ENCODE measurements at places on chromosomes 5 and 9.
A peak's percentile ranks its signal among the peaks of the same experiment; 100 is the strongest.

GRCh38 chr5:93582677-93583438 is at the start of gene NR2F1:
Gene NR2F1, plus strand, starts transcription at chr5:93583222. Its CDS starts 1,802 bp downstream, at chr5:93585024.
- peak; percentile 90 for DNase-seq

GRCh38 chr5:50463726-50464125 is 22.6 kb upstream of the EMB start:
- no peak for DNase-seq

GRCh38 chr5:119470851-119471451 is 18.7 kb downstream of the HSD17B4 start:
- DNase-seq, result peak; percentile 42

GRCh38 chr5:129746876-129747275 is 1.0 kb upstream of the MINAR2 start:
- peak; percentile 57 for DNase-seq

DNA sequence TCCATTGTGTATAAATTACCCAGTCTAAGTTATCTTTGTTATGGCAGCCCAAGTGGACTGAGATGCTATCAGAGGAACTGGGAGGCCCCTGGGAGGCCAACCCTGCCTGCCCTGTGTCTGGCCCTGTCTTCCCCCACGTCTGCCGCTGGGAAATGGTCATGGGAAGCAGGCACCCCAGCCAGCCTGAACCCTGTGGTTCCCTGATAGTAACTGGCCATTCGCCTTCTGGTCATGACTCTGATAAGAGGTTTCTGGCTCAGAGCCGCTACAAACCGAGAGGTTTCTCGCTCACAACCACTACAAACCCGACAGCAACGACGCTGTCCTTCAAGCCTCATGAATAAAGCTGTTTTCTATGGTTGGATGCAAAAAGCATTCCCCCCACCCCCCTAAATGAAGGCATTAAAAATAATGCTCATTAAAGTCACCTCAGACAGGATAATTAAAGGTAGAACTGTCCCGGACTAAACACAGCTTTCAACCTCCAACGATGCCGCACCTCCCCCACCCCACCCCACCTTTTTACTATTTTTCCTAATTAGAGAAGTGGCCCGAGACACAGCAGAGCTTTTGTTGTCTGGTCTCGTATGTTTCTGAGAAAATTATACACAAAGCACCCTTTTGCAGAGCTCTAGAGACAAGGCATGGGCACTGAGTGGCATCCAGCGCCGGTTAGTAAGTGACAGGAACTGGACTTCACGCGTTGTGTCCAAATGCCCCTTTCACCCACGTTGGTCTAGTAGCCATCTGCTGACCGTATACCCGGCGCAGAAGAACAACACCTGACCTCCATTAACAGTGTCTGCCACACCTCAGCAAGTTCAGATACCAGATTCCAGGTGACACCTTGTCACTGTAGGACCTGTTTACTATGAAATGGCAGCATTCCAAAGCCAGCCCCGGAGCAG is 140.8 kb downstream of the COL23A1 start:
- DNase-seq, result no peak

- DNase-seq, result peak; percentile 23
Measured at GRCh38 chr9:131334629-131335367, 45.3 kb downstream of the PLPP7 start.

DNA sequence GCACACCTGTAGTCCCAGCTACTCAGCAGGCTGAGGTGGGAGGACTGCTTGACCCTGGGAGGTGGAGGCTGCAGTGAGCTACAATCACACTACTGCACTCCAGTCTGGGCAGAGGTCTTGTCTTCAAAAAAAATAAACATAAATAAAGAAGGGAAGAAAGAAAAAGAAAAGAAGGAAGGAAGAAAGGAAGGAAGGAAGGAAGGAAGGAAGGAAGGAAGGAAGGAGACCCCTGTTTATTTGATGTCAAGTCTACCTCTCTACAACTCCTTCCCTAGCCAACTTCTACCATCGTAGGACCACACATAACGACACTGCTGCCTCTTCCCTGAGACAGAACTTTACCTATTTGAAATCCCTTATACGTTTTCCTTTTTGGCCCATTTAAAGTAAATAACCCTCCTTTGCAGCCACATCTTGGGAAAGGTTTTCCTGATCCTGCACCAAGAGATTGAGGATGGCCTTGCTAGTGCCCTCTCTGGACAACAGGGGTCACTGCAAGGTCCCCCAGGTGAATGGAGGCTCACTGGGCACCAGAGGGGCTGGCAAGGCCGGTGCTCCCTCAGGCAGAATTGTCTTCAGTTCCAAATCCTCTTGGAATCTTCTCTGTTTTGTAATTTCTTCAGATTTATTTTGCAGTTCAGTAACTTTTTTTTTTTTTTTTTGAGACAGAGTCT is 10.5 kb downstream of the RPS14 start:
- DNase-seq, result no peak

- DNase-seq, result no peak
Measured at GRCh38 chr5:148953711-148954110, 109.2 kb downstream of the SH3TC2 start.

DNA sequence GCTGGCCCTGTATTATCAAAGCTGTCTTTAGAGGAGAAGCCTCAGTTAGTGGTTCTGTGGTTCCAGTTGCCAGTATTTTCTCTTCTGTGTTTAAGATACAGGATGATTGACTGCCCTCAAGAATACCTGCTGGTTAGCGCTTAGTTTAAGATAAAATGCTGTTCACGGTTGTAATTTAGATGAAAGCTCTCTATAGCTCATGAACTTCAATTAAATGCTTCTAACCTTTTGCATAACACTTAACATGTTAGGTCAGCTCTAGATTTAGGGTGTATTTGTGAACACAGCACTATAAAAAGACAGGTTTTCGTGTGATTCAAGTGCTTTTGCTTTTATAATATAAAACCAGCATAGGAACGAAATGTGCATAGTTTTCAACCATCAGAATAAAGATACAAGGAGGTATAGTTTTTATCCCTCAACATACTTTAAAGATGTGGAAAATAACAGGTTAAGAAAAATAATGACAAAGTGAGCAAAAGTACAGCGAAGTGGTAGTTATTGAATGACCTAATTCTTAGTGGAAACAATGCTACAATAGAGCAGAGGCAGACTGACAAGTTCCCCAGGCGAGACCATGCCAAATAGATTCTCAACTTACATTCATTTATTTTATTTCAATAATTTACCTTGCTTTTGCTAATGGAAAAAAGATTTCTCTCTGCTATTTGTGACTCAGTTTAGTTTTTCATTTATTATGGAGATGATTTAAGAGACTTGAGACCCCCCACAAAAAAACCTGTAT is 602.6 kb upstream of the DMAC1 start:
- DNase-seq, result no peak

- peak; percentile 72 for DNase-seq
Measured at GRCh38 chr5:153552886-153553285, 62.4 kb downstream of the GRIA1 start.

GRCh38 chr9:120865176-120865575 is 11.8 kb downstream of the PHF19 start:
- no peak for DNase-seq

DNA sequence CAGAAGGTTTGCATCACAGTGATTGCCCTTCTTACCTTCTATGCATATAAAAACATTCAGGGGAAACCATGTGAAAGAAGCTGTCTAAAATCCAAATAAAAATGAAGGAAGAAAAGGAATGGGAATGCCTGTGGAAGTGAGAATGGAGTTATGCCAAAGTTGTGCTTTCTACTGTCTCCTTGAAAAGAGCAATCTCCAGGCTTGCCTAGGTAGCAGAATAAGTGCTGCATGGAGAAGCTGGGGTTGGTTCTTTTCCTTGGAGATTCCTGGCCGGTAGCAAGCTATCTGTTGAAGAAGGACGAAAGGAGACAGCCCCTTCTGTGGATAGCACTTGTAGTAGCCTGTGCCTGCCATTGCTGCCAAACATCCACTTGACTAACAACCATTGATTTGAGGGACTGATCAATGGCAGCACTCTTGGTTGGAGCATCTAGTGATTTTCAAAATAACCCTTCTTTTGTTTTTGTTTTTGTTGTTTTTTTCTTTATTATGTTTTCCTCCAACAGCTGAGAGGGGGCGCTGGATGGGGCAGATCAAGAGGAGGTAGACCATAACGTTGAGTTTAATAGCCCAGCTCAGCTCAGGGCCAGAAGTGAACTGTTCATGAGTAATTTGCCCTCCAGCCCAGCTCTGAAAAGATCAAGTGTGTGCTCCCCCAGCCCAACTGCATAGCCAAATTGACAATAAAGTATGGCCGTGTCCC is 1.6 kb downstream of the PLCXD3 start:
- DNase-seq, result no peak

DNA sequence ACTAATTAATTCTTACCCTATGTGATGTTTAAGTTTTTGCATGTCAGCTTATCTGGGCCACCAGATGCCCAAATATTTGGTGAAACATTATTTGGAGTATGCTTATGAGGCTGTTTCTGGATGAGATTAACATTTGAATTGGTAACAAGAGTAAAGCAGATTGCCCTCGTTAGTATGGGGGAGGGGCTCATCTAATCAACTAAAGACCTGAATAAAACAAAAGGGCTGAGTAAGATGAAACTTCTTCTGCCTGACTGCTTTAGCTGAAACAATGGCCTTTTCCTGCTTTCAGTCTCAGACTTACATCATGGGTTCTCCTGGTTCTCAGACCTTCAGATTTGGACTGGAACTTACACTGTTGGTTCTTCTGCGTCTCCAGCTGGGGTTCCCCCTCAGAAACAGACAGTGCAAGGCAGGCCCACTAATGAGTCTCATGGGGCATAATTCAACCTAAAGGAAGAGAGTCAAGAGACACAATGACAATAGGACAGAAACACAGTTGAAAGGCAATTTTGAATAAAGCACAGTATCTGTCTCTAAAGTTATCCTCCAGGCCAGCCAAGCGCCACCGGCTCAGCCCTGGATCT is 288.4 kb downstream of the CAAP1 start:
- DNase-seq, result no peak

DNA sequence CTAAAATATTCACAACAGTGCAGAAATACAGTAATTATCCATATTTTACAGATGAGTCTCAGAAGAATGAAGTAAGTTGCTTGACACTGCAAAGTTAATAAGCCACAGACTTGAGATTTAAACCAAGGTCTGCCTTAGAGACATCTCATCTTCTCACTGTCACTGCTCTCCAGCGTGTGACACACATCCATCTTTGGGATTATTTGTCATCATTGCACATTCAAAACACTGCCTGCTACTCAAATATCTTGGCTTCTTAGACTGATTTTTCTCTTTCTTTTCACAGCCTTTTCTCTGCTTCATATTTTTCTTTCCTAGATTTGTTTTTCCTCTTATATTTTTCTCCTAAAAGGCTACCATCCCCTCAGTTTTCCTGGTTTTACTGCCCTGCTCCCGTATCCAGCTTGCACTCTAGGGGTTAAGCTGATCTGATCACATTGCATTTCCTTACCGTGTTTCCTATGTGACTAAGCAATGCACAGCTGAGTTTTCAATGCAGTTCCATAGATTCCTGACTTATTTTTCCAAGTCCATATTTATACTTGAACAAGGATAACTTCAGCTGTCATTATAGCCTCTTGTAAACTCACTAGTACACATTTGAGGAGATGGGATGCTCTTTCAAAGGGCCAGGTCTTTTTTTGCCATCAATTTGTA is 353.0 kb downstream of the PLK2 start:
- DNase-seq, result peak; percentile 21

DNA sequence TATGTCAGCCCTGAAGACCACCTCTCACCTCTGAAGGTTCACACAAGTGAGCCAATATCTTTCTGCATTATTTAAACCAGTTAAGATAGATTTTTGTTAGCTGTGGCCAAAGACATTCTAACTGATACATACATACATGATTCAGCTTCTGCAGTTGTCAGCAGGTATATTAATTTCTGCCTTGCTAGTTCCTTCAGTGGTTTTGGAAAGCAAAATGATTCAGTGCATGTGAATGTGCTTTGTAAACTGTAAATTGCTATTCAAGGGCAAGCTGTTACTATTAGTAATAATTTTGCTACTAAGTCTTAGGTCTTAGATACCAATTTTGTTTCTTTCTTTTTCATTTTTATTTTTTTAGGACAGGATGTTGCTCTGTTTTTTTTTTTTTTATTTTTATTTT is 89.2 kb upstream of the ERBIN start:
- peak; percentile 91 for DNase-seq

GRCh38 chr5:81694726-81695125 is 56.2 kb downstream of the SSBP2 start:
- no peak for DNase-seq

DNA sequence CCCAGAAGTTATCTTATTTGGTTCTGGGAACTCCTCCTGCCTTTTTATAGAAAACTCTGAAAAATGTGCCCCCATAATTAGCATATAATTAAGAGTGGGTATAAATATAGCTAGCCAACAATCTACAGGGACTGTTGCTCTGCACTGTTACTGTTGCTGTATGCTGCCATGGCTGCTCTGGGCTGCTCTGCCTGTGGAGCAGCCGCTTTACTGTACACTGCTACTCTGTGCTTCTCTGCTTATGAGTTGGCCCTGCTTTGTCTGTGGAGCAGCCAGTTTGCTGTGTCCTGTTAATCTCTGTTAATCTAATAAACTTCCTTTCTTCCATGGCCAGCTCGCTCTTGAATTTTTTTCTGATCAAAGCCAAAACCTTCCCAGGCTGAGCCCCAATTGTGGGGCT is 2244.0 kb upstream of the ACO1 start:
- no peak for DNase-seq

DNA sequence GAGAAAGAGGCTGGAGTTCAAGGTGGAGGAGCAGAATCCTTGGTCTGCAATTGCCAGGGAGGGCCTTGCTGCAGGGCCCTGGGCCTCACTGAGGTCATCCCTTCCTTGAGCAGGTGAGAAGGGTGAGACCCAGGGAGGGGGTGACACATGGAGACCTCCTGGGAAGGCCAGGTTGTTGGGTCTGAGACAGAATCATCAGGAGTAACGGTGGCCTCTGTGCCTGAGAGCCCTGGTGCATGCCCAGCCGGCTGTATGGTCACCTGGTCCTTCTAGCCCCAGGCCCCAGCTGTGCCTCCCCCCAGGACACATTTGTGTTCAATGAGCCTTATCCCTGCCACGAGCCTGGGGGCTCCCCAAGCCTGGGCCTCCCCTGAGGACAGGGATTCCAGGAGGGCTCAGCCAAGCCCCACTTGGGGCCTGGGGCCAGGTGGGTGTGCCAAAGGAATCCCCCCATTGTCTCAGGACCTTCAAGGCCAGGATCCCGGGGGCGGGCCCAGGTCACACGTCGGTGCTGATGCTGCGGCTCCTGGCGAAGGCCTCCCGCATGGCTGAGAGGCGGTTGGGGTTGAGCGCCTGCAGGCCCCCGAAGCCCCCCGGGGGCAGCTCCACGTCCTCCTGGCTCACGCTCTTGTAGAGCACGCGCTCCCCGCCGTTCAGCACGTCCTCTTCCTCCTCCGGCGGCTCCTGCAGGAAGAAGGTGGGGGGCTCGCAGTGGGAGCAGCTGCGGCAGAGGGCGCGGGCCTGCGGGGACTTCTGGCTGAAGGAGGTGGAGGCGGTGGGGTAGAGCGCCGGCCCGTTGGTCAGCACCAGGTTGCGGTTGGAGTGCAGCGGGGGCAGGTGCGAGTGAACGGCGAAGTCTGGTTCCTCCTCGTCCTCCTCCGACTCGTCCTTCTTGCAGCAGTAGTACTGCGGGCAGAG is 30.4 kb downstream of the FAM163B start:
- DNase-seq, result no peak

DNA sequence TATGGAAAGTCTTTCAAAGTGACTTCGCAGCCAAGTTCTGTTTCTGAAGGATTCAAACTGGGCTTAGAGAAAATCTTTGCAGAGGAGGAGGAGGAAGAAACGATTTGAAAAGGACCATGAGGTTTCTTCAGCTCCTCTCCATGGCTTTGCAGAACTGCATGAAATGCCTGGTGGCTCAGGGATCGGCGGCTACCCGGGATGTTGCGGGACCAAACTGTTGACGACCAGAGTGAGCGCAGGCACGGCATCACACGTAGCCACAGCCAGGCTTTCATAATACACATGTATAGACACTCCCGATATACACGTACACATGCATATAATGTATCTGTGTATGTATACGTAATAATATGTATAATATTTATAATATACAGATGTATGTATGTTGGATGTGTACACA is 180.0 kb downstream of the PAX5 start:
- no peak for DNase-seq

Data from fibroblast of upper back skin (primary cell).